CD8-positive, alpha-beta T cell (primary cell): ENCODE measurements at places on chromosomes 1 and 21.

GRCh38 chr1:55702064-55702463 is 486.9 kb upstream of the USP24 start:
- no peak for DNase-seq

DNA sequence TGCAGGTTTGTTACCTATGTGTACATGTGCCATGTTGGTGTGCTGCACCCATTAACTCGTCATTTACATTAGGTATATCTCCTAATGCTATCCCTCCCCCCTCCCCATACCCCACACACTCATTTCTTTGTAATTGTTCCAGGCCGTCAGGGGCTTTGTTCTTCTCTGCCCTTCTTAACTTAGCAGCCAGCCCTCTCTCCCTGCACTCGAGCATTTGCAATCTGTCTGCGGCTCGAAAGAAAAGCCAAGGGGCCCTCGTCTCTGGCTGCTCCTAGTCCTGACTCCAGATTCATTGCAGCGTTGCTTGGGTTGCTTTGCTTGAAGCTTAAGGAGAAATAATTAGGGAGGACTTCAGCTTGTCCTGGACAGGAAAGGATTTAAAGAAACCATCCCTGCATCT is 85.7 kb downstream of the ATP1A1 start:
- DNase-seq, result no peak

GRCh38 chr1:221740993-221741702 is 741 bp downstream of the DUSP10 start:
- DNase-seq, result peak; percentile 62

DNA sequence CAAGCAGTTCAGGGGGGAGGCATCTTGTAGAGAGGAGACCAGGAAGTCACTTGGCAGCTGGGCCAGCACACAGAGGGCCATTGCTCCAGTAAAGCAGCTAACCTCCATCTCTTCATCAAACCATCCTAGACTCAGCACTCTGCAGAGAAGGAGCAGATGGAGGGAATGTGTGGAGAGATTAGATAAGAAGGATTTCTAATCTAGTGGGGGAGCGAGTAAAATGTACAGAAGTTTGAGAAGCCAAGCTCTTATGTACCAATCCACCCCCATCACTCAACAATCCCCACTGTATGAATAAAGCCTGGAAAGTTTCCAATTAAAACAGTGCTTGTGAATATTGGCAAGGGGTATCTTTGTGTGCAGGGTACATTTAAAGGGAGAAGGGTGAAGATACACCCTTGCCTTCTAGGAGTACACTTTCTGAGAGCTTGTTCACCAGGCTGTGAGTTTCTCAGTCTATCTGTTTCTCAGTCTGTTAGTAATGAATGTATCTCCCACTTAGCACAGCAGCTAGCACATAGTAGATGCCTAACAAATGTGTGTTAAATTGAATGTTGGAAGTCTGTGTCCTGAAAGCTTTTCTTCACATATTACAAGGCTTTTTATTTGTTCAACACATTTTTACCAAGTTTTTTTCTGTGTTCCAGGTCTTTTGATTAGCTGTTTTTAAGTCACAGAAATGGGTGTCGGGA is 142.7 kb upstream of the UBE2U start:
- no peak for DNase-seq

GRCh38 chr1:23019863-23020625 is 776 bp downstream of the KDM1A start:
- DNase-seq, result no peak

- no peak for DNase-seq
Observed at GRCh38 chr1:44650159-44650831, 24.0 kb downstream of the TMEM53 start.
